Epithelial cell of prostate (primary cell): ENCODE measurements at places on chromosomes 3 and 15.

- DNase-seq = no peak
Observed at GRCh38 chr3:142664819-142665218, 59.0 kb upstream of the TRPC1 start.

DNA sequence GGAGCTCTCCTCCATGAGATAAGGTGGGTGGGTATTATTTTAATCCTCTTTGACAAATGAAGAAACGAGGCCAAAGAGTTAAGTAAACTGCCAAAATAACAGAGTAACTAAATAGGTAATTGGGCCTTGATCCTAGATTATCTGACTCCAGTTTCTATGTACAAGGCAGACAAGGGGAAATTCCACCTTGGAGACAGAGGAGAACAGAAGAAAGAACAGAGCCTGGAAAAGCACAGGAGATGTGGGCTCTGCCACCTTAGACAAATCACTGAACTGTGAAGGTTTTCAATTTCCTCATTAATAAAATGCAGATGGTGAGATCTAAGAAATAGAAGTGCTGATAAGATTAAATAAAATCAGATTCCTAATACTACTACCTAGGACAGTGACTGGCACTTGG, 310.2 kb upstream of the TLE3 start:
- no peak for DNase-seq

GRCh38 chr3:12656850-12657249, 7.1 kb downstream of the RAF1 start:
- no peak for DNase-seq

DNA sequence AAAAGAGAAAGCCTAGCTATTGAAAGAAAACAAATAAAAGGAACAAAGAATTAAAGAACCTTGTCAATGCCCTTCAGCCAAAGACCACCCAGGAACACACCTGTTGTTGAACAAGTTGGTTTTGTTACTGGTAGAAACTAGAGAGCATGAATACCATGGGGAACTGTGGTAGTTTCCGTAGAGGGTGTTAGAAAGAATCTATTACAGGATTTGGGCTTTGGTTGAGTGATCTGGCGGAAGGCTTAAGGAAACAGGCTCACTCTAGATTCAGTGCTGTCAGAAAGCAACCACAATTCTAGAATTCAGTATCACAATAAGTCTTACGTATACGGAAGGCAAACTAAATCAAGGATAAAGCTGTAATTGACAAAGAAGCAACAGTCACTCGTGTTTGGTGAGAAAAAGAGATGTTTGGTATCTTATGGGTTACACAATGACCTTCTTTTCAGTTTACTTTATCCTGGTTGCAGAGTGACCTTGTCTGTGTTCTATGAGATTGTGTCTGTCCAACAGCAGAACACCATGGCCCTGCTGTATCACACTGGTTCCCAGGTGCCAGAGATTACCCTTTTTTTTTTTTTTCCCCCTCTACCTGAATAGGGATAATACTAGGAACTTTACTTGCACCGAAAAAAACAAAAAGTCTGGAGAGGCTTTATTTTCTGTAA, 265.9 kb downstream of the SHQ1 start:
- no peak for DNase-seq

DNA sequence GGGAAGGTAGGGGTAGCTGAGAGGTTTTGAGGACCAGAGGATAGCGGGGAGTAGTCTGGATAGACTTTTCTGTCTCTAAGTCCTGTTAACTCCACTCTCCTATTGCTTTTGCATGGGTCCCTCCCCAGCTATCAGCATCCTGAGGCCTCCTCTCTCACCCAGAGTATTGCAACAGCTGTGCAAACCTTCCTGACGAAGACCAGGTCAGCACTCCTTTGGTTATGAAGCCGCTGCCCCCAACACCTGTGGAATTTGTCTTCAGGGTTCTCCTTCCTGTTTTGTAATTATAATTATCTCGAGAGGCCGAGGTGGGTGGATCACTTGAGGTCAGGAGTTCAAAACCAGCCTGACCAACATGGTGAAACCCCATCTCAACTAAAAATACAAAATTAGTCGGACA, 24.8 kb downstream of the TYRO3 start:
- DNase-seq = no peak

DNA sequence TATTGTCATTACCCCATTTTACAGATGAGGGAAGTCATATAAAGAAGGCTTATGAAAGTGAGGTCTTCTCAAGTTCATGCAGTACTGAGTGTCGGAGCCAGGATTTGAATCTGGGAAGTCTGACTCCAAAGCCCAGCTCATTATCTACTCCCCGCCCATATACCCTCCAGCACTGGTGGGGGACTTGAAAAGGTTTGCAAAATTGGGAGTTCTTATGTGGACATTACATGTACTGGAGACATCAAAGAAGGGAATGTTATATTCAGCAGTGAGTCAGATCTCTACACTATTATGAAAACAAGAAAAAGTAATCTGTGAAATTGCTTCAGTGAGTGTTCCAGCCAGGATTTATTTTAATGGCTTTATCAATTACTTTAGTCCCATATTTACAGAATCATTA, 185.2 kb upstream of the CADPS start:
- DNase-seq = no peak
